Stimulated activated CD4-positive, alpha-beta T cell treated with anti-CD3 and anti-CD28 coated beads, Interleukin-4, amount 100 ng/mL, for 48 hours (primary cell): ENCODE measurements at places on chromosomes 2 and 18.

DNA sequence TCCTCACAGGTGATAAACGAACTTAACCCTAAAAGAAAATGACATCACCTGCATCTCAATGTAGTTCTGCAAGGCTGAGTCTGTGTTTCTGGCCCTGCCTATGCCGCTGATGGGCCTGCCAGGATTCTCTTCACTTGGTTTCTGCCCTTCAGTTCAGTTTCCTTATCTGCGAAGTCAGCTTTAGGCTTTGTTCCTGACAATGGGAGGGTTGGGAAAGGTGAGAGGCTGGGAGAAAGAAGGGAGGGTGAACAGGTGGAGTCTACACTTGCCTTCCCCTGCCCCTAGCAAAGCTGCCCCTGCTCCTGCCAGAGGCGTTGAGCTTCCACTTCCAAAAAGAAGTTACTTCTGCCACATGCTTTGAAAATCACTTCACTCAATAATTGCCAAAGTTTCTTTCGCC lies 124.0 kb upstream of the APCDD1 start:
- no peak for DNase-seq

- no peak for DNase-seq
Observed at GRCh38 chr2:72032481-72033041, 115.1 kb downstream of the CYP26B1 start.

DNA sequence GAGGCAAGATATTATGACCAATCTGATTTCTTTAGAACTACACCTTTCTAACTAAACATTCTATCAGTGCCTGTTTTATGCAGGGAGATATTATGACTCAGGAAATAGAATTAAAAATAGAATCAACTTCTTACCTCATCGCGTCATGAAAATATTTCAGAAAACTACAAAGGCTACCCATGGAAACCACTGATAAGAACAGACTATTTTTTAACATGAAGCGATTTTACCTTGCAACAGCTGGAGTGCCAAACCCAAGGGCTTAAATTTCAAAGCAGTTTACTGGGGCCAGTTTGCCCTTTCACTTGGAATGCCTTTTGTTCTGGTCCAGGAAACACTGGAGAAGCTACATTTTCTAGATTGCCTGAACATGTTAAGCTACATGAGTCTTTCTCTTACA lies 304.8 kb upstream of the CCDC68 start:
- DNase-seq = no peak

- no peak for DNase-seq
Observed at GRCh38 chr2:96788442-96789244, 27.4 kb upstream of the CNNM3 start.

- DNase-seq = no peak
Observed at GRCh38 chr2:167544602-167545001, 656.3 kb downstream of the XIRP2 start.

GRCh38 chr18:42549596-42549995 lies 565.9 kb downstream of the RIT2 start:
- DNase-seq = no peak

- DNase-seq = no peak
Observed at GRCh38 chr18:5253910-5254309, 41.6 kb downstream of the ZBTB14 start.

DNA sequence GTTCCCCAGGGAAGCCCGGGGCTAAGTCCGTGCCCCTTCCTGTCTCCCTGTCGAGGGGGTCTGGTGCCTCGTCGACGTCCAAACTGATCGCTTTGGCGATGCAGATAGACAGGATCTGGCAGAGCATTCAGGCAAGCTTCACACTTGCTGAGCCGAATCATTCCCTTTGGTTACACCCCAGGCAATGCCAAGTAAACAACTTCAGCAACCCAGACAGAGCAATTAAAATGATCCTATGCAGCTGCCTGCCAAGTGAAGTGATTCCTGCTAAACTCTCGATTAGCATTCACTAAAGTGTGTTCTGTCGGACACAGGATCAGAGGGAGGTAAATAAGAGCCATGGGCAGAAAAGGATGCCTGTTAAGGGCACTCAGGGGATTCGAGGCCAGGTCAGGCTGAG lies 108.2 kb upstream of the RAB12 start:
- no peak for DNase-seq

DNA sequence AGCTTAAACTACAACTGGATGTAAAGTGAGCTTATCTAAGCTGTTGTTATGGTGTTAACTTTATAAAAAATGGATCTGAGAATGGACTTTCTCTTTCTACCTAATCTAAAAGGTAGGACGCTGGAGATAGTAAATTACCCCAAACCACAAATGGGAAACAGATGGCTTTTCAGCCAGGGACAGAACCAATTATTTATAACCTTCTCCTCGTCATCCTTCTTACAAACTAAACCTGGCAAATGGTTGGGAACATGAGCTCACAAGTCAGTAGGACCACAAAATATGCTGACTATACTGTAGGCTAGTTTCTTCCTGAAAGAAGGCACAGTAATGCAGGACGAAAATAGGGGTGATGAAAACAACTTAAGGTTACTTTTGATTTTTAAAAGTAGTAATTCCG lies 32.7 kb upstream of the ZDBF2 start:
- no peak for DNase-seq

- DNase-seq = no peak
Observed at GRCh38 chr2:110647777-110648176, 30.1 kb downstream of the BUB1 start.

- no peak for DNase-seq
Observed at GRCh38 chr18:74389171-74389927, 67.8 kb downstream of the DIPK1C start.

DNA sequence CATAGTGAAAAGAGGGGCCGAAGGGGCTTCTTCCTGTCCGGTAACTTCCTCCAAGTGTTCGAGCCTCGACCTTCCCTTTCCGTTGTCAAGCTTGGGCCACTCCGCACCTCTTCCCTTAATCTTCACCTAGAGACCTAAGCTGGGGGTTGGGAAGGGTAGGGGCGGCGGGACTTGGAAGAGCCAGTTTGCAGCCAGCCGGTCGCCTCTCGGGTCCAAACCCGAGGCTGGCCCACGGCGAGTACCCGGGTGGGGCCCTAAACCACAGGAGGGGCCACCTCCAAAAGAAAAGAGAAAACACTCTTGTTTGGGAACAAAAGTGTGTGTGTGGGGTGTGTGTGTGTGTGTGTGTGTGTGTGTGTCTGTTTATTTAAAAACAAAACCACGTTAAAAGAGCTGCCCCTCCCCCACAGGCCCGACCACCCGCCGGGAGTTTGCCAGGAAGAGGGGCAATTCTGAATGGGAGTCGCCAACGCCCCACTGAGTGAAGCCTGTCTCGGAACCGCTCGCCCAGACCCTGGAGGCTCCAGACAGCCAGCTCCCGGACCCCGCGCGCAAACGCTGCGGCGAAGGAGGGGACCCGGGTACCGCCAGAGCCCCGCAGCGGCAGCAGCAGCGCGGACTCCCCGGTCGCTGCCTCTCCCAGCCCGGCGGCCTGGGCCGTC lies 488 bp upstream of the RHOB start:
- DNase-seq = no peak

DNA sequence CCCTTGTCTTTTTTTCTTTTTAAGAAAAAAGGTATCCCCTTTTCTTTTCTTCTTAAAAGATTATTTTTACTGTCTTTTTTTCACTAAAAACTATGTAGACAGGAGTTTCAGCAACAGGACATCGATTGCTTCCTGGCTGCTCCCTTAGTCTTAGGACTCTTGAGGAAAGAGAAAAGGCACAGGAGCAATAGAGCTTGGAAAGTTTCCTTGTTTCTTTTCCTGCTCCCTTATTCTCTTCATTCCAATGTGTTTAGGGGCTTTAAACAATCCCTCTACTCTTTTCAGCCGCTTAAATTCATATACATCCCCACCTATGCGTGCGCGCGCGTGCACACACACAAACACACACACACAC lies 225.9 kb upstream of the FBXO11 start:
- no peak for DNase-seq

GRCh38 chr18:59242906-59243305 lies 22.9 kb downstream of the GRP start:
- DNase-seq = no peak

DNA sequence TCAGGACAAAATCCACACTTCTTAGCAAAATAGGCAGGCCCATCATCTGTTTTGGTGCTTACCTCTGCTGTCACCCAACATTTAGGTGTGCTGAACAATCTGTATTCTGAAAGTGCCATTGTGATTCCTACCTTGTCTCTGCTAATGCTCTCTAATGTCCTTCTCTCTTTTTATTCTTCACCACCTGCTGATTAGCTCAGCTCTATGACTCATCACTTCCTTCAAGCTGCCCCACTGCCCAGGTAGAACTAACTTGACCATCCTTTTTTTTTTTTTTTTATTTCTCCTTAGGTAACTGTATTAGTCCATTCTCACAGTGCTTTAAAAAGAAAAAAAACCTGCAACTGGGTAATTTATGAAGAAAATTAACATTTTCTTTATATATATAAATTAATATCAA lies 478.7 kb upstream of the POU3F3 start:
- DNase-seq = no peak

GRCh38 chr2:40654346-40654745 lies 202.5 kb upstream of the SLC8A1 start:
- DNase-seq = no peak

- DNase-seq = no peak
Observed at GRCh38 chr2:121039679-121040078, 245.3 kb downstream of the TFCP2L1 start.
